ENCODE measurements at places on chromosomes 4 and X.

DNA sequence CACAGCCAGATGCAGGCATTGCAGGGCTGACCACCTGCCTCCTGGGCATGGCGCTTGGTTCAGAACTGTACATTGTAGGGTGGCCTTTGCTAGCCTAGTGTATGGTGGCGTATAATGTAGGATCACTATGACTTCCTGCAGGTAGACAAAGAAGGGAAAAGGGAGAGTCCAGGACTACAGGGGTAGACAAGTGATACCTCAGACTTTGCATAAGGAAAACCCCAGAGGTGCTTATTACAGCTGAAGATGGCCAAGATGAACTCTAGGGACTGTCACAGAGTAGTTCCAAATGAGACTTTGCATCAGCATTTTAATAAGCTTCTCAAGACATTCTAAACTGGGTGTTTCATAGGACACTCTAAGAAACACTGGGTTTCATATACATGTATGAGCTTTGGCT lies 116.4 kb upstream of the PUDP start:
- DNase-seq: no peak

GRCh38 chr4:89142691-89143669 lies 31.6 kb downstream of the TIGD2 start:
- no peak for DNase-seq

- no peak for DNase-seq
Measured at GRCh38 chrX:110671068-110671803, 124.4 kb downstream of the CHRDL1 start.

DNA sequence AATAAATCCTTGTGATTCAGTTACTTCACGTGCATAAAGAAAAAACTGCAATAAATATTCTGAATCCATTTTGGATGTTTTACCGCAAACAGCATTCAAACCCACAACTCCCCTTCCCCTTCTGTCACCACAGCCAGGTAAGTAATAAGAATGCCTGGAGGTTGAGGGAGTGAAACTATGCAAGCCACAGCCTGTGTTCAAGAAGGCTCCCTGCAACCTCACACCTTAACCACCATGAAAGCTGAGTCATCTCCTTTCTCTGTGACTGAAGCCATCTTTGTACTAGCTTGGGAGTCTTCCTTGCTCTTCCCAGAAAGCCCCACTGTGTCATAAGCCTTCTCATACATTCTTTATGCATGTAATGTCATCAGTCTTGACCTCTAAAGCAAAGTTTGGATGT lies 297.0 kb upstream of the PUDP start:
- DNase-seq: no peak

GRCh38 chr4:140103676-140104075 lies 50.3 kb downstream of the MAML3 start:
- DNase-seq: no peak

GRCh38 chrX:10831716-10832502 lies 211.5 kb upstream of the MID1 start:
- peak; percentile 14 for DNase-seq

GRCh38 chr4:184893801-184894571 lies 68.2 kb upstream of the ACSL1 start:
- no peak for DNase-seq

GRCh38 chrX:66050140-66050569 lies 10.3 kb upstream of the VSIG4 start:
- no peak for DNase-seq

GRCh38 chr4:38529189-38530115 lies 134.5 kb upstream of the KLF3 start:
- DNase-seq: peak; percentile 68

- DNase-seq: no peak
Measured at GRCh38 chrX:24838629-24839028, 144.9 kb downstream of the POLA1 start.

DNA sequence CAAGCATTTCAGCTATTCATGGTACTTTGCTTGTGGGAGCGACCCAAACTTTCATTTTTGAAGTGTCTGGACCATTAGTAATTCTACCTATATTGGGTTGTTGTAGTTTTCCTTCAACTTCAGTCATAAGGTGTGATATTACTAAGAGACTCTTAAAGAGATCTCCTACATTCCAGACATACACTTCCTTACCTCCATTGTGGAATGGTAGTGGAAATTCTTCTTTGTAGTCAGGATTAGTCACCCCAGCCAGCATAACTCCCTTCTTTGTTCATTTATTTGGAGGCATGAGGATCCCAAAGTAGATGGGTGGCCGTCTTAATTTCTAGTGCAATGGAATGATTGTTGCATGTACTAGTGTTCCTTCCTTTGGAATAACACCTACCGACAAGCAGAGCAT lies 991.4 kb downstream of the ARAP2 start:
- DNase-seq: no peak

DNA sequence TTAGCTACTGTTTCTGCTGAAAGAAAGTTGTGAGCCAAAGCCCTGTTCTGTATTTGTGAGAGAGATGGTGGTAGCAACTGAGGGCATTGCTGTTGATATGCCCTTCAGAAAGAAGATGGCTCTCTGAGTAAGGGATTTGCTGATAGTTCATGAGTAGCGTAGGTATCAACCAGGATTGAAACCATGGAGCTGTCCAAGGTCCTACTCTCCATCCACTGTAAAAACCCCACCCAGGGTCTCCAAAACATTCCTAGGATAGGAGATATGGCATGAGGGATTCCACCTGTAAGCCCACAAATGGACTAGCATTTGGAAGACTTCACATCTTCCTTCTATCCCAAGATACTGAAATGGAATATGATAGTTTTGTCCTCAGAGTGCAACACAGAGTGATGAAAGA lies 277.1 kb upstream of the PRKX start:
- DNase-seq: no peak

- DNase-seq: no peak
Measured at GRCh38 chr4:143253166-143253565, 68.4 kb downstream of the USP38 start.

DNA sequence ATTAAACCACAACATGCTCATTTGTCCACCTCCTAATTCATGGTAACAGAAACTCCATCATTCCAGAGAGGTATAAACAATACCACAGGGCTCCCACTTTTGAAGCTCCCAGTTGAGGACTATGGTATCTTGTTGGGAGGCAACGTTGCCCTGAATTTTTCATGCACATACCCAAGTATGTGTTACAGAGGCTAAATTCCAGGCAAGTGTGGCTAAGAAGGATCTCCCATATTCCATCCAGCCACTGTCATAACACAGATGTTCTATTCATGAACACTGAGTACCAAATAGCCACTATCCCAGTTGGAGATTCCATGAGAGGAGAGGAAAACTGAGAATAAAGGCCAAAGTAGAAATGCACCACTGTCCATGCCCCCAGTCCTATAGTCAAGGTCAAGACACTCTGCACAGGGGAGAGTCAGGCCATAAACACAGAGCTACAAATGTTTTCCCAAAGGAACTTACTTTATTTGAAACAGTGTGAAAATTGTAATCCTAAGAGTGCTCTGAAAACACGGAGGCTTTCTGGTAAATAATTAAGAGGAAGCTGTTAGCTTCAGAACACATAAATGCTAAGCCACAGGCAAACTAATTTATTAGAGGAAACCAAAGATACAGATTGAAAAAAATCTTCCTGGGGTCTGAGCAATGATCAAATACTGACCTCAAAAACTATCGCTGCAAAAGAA lies 42.4 kb upstream of the TMPRSS11B start:
- no peak for DNase-seq

- no peak for DNase-seq
Measured at GRCh38 chrX:103910430-103910829, 52.0 kb upstream of the TMSB15B start.

DNA sequence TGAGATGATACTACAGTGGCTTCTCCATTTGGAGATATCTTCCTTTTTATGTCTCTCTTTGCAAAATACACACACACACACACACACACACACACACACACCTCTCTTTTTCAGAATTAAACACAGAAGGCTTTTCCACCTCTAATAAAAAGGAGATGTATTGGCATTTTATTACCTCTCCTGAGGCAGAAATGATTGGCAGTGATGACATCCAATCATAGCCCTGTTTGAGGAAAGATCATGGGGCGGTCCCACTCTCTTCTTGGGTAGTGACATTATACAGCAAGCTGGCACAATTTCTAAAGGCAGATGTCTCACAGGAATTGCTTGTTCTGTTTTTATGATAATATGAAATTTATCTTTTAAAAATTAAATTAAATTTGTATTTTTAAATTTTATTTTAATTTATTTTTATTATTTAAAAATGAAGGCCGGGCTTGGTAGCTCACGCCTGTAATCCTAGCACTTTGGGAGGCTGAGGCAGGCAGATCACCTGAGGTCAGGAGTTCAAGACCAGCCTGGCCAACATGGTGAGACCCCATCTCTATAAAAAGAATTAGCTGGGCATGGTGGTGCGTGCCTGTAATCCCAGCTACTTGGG lies 15.6 kb downstream of the CHRNA9 start:
- DNase-seq: no peak

GRCh38 chrX:22041907-22042530 lies 9.9 kb downstream of the PHEX start:
- no peak for DNase-seq

DNA sequence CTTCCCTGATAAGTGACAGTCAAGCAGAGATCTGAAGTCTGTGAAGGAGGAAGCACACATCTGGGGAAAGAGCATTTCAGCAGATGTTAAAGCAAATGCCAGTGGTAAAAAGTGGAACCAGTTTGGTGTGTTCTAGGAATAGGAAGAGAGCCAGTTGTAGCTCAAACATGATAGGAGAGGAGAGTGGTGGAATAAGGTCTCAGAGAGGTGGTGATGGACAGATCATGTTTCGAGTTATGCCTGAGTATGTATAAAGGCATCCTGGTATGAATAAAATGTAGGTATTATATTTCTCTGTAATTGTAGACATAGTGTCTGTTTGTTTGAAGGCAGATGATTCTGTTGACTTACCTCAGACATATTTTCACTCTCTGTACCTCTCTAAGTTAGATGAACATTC lies 89.1 kb downstream of the LARP7 start:
- no peak for DNase-seq

DNA sequence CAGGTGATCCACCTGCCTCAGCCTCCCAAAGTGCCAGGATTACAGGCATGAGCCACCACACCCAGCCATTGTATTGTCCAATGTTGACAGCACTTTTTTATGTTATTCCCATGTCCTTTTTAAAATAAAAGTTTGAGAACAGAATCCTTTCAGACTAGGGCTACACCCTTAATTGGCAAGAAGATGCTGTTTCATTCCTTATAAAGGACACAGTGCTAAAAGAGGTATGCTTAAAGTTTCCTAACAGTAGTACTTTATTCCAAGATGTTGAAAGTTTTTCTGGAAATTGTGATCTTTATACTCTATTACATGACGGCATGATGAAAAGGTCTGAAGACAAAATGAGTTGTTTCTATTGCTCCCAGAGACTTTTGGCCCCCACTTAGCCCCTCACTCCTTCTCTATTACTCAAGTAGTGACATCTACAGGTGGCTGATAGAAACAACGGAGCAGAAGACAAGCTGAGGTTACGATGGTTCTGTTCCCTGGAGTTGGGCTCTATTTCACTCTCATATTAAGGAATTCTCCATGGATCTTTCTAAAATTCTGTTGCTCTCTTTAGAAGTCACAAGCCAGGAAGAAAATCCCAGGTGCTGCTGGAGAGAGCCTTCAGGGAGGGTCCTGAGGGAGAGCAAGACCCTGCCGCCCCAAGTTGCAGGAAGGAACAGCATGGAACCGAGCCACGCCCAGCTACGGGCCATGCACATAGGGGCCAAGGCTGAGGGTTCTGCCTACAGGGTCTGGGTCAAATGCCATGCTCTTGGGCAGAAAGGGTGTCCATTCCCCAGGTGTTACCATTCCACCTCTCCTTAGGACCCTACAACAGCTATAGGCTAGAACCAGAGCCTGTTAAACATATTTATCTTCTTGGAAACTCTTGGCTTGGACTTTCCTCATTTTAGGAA lies 22.8 kb downstream of the RPL9 start:
- DNase-seq: no peak

- peak; percentile 82 for DNase-seq
Measured at GRCh38 chr4:128810871-128811570, 1.5 kb downstream of the JADE1 start.

DNA sequence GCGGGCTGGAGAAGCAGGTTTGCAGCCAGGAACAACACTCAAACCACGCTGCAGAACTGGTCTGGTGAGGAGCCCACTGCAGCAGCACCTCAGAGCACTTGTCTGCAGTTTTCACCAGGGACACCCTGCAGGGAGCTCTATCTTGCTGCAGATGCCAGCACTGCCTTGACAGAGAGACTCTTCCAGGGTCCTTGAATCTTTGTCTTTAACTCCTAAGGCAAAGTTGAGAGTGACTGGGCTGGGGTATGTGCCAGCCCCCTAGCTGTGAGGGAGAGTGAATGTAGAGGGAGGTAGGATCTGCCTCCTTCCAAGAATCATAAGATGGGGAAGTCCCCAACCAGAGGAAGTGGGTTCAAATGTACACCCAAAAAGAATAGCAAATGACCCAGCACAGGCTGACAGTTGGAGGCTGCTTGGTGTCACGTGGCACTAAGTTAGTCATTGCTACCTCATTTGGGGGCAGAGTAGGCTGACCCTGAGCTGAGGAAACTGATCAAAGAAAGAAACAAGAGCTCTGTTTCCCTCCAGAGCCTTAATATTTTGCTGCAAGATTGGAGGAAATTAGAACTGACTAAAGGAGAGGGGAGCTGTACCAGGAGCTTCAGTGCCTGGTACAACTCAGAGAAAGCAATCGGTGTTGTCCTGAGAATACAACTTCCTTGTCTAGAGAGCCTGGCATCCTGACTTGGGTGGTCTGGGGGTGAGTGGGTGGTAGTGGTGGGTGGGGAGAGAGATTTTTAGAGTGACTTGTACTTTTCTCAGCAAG lies 28.2 kb upstream of the HUWE1 start:
- DNase-seq: no peak

DNA sequence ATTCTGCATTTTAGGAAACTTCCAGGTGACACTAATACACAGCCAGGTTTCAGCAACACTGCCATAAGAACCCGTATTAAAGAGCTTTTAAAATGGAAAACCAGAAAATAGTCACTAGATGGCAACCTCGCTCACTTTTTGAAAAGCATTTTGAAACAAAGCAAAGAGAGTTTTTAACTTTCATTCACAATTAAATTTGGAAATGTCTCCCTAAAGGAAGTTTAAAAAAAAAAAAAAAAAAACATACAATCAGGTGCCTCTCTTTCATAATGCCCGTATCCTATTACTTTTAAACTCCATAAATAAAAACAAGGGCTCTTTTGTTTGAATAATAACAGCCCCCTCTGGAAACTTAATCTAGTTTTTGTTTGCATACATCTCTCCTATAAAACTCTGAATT lies 20.3 kb downstream of the MEPE start:
- DNase-seq: no peak

GRCh38 chr4:177191586-177191985 lies 118.1 kb upstream of the NEIL3 start:
- no peak for DNase-seq

GRCh38 chr4:139664442-139664841 lies 1.2 kb upstream of the MGST2 start:
- DNase-seq: peak; percentile 44

GRCh38 chrX:103756736-103757135 lies 19.9 kb upstream of the PLP1 start:
- DNase-seq: no peak

- DNase-seq: peak; percentile 19
Measured at GRCh38 chr4:139557556-139558110, 1.6 kb upstream of the SETD7 start.

Data from left colon (tissue), 2 donors.